ENCODE measurements at places on chromosomes 11 and 22.

DNA sequence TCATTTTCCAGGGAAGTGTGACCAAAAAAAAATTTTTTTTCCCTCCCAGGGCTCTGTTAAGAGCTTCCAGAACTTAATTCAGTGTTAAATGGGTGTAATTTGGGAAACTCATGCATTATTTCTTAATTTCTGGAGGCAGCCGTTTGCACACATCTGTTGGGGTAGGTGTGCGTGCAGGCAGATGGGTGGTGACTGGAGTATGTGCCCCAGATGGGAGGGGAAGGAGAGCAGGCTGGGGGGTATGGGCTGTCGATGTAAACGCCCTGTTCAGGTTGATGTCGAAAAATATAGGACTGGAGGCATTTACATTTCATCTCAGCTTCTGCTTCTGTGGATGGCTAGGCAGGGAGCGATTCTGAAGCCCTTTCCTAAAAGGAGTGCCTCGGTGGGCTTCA, 13.7 kb upstream of the SHISAL1 start:
- no peak for DNase-seq

- no peak for DNase-seq
These were observed 138.7 kb downstream of the BBOX1 start for GRCh38 chr11:27179334-27179733.

DNA sequence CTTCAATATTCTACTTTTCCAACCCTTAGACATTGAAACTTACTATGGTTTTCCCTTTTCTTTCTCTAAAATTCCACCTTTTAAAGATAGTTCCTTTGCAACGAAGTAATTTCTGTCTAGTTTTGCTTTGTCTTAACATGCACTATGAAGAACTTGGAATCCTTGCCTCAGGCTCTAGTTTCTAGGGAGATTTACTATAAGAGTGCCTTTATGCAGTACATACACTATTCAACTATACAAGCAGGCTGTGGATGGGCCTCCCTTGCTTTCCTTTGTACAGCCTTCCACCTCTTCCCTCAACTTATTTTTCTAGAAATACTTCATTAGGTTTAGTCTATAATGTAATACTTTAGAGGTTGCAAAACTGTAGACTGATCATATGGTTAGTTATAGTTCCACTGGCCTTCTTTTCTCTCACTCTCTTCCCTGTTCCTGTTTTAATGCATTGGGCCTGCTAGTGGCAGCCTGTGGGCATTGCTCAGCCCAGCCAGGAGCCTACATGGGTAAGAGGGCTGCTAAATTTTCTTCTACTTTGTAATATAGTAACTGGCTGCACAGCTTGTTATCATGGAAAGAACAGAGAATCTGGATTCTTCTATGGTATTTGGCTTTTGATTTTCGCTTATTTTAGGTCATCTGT, 100.2 kb downstream of the C11orf87 start:
- no peak for DNase-seq

DNA sequence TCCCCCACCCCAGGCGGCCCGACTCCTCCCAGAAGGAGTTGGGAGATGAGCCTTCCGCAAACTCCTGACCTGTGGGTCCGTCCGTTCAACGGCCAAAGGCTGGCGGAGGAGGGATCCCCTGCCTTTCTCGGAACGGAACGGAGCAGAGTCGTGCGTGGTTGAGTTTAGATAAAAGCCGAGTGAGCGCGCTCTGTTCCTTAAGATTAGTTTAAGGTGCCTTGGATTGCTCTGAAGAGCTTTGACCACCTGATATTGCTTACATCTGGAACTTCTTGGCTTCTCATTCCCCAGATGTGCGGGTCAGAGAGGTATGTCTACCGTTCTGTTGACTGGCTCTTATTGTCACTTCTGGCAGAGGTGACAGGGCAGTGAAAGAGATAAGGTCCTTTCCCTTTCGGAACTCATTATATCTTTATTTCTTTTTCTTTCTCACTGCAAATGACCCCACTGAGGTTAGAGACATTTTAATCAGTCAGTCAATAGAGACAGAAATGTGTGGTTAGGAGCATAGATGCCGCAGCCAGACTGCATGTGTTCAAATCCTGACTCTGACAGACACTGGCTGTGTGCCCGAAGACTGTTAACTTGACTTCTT, at the start of gene TRIM6:
TRIM6 (plus strand) TSS at position 31 of the 595 bp plus-strand sequence; CDS start at position 292, 261 bp downstream.
- peak; percentile 43 for DNase-seq

DNA sequence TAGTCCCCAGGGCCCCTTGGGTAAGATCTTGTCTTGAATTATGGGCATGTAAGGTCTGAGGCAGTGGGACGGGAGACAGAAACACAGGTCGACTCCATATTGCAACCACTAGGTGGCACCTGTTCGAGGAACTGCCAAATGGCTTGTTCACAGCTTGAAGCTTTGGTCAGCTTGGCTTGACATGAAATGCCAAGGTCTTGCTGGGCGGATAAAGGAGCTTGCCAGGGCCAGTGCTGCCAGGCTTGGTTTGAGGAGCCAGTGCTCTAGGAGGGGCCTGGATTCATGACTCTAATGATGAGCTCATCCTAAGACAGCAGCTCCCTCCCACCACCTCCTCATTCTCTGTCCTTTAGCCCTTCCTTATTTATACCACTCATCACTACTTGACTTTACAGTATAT, 11.9 kb upstream of the NRIP3 start:
- peak; percentile 86 for DNase-seq

Measured in renal cortical epithelial cell (primary cell).